ENCODE measurements at places on chromosomes 6 and 20. TPM values are rescaled to one million over a fixed set of nuclear protein-coding genes. Genes with fewer than 3 reads are reported as not detected.

DNA sequence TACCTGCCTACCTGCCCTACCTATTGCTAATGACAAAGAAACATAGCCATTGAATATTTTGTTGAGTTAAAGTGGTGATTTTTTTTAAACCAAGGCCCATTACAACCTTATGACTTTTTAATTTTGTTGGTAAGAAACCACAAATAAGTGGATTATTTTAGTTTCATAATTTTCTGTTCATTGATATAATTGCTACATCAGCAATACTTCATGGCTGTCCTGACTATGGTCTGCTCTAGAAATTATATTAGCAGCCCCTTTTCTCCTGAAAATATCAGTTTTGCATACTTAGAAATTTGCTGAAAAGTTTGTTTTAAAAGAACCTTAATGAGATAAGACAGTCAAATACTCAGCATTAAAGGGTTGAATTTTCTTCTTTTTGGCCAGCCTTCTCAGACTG lies 106.5 kb downstream of the HIVEP1 start:
- no peak for DNase-seq

DNA sequence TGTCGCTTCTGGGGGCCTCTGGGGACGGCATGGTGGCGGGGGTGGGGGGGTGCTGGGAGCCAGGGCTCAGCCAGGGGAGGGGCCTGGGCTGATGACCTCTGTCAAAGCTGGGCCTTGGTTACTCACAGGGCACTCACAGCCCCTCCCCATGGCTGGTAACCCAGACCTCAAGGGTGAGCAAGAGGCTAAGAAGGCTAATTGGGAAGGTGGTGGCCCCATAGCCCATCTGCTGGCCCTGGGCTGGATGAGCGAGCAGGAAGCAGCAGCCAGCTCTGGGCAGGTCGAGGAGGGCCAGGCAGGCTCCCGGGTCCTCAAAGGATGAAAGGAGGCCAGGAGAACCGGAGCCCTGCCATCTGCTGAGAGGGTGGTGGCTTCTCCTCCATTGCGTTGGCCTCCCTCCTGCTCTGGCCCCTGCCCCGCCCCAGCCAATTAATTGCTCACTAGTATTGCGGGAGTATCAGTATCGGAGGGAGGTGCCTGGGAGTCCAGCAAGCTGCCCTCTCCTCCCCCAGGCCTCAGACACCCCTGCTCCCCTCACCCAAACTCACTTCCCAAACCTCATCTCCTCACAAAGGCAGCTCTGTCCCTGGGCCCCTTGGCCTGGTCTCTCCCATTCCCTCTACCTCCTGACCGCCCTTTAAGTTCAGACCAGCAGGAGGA lies 1.0 kb upstream of the CDSN start:
- no peak for DNase-seq

- DNase-seq: no peak
These were observed 193.4 kb upstream of the CDYL start for GRCh38 chr6:4582506-4583417.

- peak; percentile 38 for DNase-seq
These were observed 33.3 kb upstream of the ECHDC1 start for GRCh38 chr6:127376685-127377084.

- DNase-seq: no peak
These were observed at the start of gene RUNX2 for GRCh38 chr6:45327956-45328522. Gene RUNX2 (plus strand): TSS chr6:45328330. CDS start chr6:45328727, 397 bp downstream.

- DNase-seq: no peak
These were observed 493.2 kb upstream of the CHD6 start for GRCh38 chr20:42111349-42111748.

DNA sequence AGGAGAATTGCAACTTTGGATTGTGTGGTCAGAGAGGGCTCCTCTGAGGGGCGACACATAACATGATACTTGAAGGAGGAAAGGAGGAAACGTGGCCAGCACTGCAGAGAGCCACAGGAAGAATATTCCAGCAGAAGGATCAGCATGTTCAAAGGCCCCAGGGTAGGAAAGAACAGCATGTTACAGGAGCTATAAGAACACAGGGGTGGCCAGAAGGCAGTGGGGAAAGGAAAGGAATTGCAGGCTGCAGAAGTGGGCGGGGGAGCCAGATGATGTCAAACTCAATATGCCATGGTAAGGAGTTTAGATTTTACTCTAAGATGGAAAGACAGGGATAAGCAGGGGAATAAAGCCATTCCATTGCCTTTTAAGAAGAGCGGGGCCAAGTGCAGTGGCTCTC lies 30.7 kb downstream of the MGME1 start:
- no peak for DNase-seq

GRCh38 chr6:85453490-85453889 lies 3.6 kb downstream of the NT5E start:
- peak; percentile 68 for DNase-seq

DNA sequence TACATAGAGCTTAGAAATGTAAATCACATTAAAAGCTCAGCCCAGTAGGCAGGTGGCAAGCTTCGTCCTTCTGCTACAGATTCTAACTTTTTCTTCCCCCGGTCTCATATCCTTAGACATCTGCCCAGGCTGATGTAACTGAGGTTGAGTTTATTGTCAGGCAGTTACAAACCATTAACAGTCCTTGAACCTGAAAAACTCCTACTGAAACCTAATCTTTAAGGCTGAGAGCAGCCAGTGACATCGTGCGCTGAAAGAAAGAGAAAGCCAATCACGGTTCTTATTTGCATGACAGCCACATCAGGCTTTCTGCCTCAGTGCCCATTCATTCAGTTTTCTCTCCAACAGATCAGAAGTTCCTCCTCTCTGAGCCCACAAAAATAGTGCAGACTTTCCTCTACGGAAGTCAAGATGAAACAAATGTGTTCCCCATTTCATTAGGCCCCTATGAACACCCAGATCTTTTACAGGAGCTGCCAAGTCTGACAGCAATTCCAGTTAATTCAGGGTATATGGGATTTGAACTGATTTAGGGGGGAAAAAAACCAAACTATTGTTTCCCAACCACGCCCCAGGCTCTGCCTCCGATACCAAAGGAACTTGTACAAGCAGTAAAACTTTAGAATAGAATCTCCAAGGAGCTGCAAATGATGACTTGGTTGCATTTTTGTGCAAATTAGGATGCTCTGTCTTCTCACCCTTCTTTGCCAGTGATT lies at the start of gene NHSL1:
NHSL1 (minus strand) TSS at position 192 of the 716 bp plus-strand sequence. CDS start 204 bp downstream, outside the sequence.
- DNase-seq: no peak

- no peak for DNase-seq
These were observed 381 bp upstream of the BICRAL start for GRCh38 chr6:42781546-42781795.

DNA sequence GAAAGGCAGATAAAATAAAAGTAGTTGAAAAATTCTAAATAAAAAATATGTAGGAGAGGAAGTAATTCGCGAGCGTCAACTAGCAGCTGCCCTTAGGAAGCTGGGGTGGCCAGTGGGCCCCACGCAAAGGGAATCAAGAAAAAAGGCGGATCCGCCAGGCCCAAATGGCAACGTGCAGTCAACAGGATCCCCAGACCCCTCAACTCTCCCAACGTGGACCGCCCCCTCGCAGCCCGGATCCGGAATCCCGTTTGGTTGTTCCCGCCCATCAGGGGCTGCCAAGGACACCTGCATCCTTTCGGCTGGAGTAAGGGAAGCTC lies 296 bp downstream of the DZANK1 start:
- no peak for DNase-seq

DNA sequence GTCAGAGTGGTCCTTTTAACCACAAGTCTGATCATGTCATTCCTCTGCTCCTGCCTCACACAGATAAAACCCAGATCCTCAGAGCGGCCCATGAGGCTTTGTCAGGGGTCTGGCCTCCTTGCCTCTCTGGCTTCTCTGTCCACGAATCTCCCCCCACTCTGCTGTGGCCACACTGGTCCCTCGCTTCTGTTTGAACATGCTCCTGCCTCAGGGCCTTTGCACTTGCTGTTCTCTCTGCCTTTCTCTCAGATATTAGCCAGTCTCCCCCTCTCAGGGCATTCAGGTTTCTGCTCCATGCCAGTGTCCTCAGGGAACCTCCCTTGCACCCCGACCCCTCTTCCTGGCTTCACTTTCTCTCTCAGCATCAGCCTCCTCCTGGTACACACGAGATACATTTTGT lies 518.5 kb downstream of the PREX1 start:
- DNase-seq: no peak

- no peak for DNase-seq
These were observed 39.4 kb upstream of the HIVEP2 start for GRCh38 chr6:142984386-142984785.

GRCh38 chr20:19648024-19648423 lies 110.0 kb upstream of the RIN2 start:
- no peak for DNase-seq

- no peak for DNase-seq
These were observed 651.5 kb downstream of the MAFB start for GRCh38 chr20:40037511-40037910.

- no peak for DNase-seq
These were observed 107.2 kb upstream of the BTBD3 start for GRCh38 chr20:11810311-11811083.

Gene CPXM1
- total RNA-seq: 0.14 TPM

Gene NOX3
- total RNA-seq: not detected

Gene FOXC1
- 0.07 TPM for total RNA-seq

Gene RAD21L1
- total RNA-seq: not detected

Gene PTCRA
- total RNA-seq: not detected

Gene RBBP9
- 24.3 TPM for total RNA-seq

All from activated CD4-positive, alpha-beta T cell treated with anti-CD3 and anti-CD28 coated beads, Interleukin-2, amount 10 ng/mL, durations not matched to agents 24 days and 14 days (primary cell).